T-helper 2 cell treated with Interferon-gamma antibody and Interleukin-4, amounts not matched to agents 5 μg/mL and 100 μg/mL, for 36 hours (primary cell): ENCODE measurements at places on chromosomes 12 and 14.

- no peak for DNase-seq
- H3K27ac ChIP-seq, result no peak overlapping the region
- no peak overlapping the region for H3K4me3 ChIP-seq
- H3K27me3 ChIP-seq, result peaks cover 67% of the 10 kb centered on the region
These were observed 4.8 kb upstream of the AQP5 start for GRCh38 chr12:49956663-49957569.

DNA sequence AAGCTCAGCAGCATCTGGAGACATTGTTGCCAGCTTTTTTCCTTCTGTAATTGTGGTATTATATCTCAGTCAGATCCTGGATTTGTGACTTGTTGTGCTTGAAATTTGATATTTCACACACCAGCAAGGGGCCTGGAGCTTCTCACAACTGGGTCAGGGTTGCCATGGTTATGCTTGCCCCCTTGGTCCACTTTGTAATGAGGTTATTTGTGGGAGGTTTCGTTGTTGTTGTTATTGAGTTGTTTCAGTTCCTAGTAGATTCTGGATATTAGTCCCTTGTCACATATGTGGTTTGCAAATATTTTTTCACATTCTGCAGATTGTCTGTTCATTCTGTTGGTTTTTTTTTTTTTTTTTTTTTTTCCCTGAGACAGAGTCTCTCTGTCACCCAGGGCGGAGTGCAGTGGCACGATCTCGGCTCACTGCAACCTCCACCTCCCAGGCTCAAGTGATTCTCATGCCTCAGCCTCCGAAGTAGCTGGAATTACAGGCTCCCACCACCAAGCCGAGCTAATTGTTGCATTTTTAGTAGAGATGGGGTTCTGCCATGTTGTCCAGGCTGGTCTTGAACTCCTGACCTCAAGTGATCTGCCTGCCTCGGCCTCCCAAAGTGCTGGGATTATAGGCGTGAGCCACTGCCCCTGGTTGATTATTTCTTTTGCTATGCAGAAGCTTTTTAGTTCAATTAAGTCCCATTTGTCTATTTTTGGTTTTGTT lies 80.6 kb upstream of the ETV6 start:
- no peaks in the 10 kb centered on the region for H3K36me3 ChIP-seq
- no peaks in the 10 kb centered on the region for H3K4me1 ChIP-seq
- H3K4me3 ChIP-seq, result no peak overlapping the region
- DNase-seq, result no peak

DNA sequence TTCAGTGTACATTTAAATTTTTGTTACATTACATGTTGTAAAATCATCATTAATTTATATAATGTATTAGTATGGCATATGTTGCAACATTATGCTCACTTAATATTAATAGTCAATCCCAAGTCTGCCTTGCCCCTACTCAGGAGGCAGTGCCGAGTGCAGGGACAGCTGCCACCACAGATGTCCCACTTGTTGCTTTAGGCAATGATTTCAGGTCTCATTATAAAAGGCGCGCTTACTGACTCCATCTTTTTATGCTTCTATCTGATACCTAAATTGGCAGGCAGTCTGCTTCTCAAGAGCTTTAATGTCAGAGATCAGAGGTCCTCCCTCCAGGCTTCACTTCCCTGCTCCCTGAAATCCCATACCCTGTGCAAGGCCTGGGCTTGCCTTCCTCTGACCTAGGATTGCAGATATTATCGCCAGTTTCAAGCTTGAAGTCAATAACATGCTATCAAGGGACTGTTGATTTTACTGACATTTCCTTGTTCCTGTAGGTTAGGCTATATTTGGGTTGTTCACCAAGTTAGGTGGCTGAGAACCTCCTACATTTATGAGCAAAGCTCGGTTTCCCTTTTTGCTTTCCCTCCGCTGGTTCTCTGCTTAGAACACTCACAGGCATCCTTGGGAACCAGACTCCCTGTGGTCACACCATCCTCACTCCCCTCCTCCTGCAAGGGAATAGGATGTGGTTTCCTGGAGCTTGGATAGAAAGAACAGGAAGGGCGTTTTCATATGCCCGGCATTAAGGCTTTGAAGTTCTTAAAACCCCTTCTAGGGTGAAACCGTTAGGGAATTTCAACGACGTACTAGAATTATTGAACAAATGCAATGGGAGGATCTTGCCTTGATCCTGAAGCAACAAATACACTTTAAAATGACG lies 208.4 kb upstream of the FKBP4 start:
- no peaks in the 10 kb centered on the region for H3K36me3 ChIP-seq
- H3K4me3 ChIP-seq, result no peak overlapping the region
- peaks cover 44% of the 10 kb centered on the region for H3K27me3 ChIP-seq
- no peaks in the 10 kb centered on the region for H3K4me1 ChIP-seq
- H3K27ac ChIP-seq, result no peak overlapping the region

DNA sequence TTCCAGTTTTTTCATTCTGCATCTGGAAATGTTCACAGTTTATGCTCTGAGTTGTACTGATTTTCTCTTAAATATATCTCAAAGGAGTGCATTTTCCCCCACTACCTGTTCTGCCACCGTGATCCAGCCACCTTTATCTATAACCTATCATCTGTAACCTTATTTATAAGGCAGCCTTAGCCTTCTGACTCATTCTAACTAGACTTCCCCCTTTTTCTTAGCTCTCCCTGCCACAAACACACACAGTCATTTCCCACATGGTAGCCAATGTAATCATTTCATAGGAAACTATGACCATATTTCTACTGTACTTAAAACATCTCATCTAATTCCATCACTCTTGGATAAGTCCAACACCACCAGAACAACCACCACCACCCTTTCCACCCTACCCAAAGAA lies 10.8 kb upstream of the GYS2 start:
- no peaks in the 10 kb centered on the region for H3K27me3 ChIP-seq
- peaks cover 8% of the 10 kb centered on the region for H3K36me3 ChIP-seq
- peak overlapping the region; percentile 67 for H3K4me3 ChIP-seq
- peak overlapping the region; percentile 76 for H3K27ac ChIP-seq

- no peaks in the 10 kb centered on the region for H3K36me3 ChIP-seq
- no peak overlapping the region for H3K27ac ChIP-seq
- no peaks in the 10 kb centered on the region for H3K27me3 ChIP-seq
These were observed 281.6 kb upstream of the NPAS3 start for GRCh38 chr14:32657081-32657480.

DNA sequence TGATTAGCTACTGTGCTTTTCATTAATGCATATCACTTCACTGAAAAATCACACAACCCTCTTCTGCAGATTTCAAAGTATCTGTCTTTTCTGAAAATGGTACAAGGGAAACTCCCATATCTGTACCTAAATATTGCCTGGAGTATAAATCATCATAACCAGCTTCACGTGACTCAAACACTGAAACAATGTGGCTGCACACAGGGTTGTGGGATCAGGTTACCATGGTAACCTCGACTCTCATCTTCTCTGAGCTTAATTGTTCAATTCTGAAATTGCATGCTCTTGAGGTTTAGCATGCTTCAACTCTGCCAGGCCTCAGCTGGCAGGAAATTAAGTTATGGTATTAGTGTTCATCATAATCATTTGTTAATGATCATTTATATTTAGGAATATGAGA lies 77.5 kb upstream of the CPSF6 start:
- no peak overlapping the region for H3K4me3 ChIP-seq
- peak; percentile 64 for DNase-seq
- peak overlapping the region; percentile 8 for H3K27ac ChIP-seq
- peaks cover 21% of the 10 kb centered on the region for H3K4me1 ChIP-seq
- no peaks in the 10 kb centered on the region for H3K27me3 ChIP-seq

GRCh38 chr14:99374964-99375363 lies 103.0 kb upstream of the BCL11B start:
- H3K4me1 ChIP-seq, result no peaks in the 10 kb centered on the region

DNA sequence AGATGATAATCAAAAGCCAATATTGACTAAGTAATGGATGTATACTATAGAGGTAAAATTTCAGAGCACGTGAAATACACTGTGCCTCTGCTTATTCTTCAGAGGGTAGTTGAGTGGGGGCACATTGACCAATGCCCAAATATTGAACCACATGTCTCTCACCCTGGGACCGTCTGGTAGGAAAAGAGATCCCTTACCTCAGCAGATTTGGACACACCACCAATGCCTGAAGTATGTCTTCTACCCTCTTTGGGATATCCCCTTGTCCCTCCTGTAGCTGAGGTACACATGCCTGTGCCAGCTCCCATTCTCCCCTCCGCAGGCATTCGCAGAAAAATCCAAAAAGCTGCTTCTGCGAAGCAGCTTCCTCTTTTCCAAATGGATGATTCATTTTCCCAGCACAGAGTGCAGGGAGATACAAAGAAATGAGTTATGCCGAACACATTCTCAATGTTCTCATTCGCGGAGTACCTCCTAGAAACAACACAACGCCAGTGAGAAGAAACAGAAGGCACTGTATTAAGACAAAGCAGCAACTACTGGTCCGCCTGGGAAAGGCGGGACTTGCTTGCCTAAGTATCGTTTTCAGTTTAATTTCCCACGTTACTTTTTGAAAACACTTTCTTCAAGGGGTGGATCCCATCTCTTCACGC lies 691 bp downstream of the ZFYVE26 start:
- peaks cover 25% of the 10 kb centered on the region for H3K4me1 ChIP-seq
- no peaks in the 10 kb centered on the region for H3K27me3 ChIP-seq
- H3K27ac ChIP-seq, result peak overlapping the region; percentile 93
- no peak for DNase-seq

GRCh38 chr12:19423166-19423930 lies 15.9 kb upstream of the AEBP2 start:
- DNase-seq, result no peak
- no peak overlapping the region for H3K27ac ChIP-seq
- H3K27me3 ChIP-seq, result no peaks in the 10 kb centered on the region
- H3K4me1 ChIP-seq, result peaks cover 13% of the 10 kb centered on the region
- peaks cover 2% of the 10 kb centered on the region for H3K36me3 ChIP-seq

DNA sequence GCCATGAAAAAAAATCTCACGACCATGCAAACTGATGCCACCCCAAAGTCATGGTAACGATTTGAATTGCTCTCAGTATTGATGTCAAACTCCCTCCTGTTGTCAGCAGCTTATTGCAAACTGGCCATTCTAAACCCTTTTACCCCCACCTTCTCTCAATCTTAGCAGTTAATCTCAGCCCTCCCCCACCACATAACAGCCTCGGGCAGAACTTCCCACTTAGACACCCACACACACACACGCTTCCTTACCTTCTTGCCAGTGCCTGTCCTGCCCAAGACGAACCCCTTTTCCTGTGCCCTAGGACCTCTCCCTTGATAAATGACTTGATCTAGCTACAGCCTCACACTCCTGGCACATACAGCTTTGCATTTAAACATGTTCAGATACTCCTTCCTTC lies 56.6 kb downstream of the GPATCH2L start:
- H3K4me1 ChIP-seq, result no peaks in the 10 kb centered on the region
- no peak for DNase-seq
- H3K4me3 ChIP-seq, result no peak overlapping the region
- H3K27me3 ChIP-seq, result no peaks in the 10 kb centered on the region
- H3K36me3 ChIP-seq, result peaks cover 16% of the 10 kb centered on the region
- no peak overlapping the region for H3K27ac ChIP-seq

- no peaks in the 10 kb centered on the region for H3K4me1 ChIP-seq
- H3K27ac ChIP-seq, result no peak overlapping the region
- H3K36me3 ChIP-seq, result no peaks in the 10 kb centered on the region
These were observed 1241.2 kb upstream of the FLRT2 start for GRCh38 chr14:84288781-84289180.

GRCh38 chr14:100529561-100530031 lies 57.6 kb downstream of the BEGAIN start:
- no peak overlapping the region for H3K4me3 ChIP-seq
- H3K36me3 ChIP-seq, result no peaks in the 10 kb centered on the region
- H3K27me3 ChIP-seq, result no peaks in the 10 kb centered on the region
- DNase-seq, result peak; percentile 2

DNA sequence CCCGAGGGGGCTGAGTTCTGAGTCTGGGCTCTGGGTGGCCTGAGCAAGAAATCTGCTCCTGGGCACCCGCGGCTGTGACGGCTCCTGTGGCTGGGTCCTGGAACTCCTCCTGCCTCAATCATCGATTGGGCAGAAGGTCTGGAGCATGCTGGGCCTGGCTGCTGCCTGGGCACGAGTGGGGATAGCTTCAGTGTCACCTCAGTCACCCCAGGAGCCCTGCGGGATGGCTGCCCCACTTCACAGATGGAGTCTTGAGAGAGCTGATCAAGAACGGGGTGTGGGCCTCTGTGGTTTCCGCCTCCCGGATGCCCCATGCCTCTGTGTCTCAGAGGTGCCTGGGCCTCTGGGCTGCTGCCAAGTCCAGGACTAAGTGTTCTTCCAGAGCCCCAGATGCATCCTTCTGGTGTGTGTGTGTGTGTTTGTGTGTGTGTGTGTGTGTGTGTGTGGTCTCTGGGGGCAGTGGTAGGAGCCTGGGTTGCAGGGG lies 185.6 kb upstream of the C14orf180 start:
- peak; percentile 11 for DNase-seq
- no peaks in the 10 kb centered on the region for H3K27me3 ChIP-seq
- H3K4me3 ChIP-seq, result peak overlapping the region; percentile 81
- H3K4me1 ChIP-seq, result peaks cover 35% of the 10 kb centered on the region

DNA sequence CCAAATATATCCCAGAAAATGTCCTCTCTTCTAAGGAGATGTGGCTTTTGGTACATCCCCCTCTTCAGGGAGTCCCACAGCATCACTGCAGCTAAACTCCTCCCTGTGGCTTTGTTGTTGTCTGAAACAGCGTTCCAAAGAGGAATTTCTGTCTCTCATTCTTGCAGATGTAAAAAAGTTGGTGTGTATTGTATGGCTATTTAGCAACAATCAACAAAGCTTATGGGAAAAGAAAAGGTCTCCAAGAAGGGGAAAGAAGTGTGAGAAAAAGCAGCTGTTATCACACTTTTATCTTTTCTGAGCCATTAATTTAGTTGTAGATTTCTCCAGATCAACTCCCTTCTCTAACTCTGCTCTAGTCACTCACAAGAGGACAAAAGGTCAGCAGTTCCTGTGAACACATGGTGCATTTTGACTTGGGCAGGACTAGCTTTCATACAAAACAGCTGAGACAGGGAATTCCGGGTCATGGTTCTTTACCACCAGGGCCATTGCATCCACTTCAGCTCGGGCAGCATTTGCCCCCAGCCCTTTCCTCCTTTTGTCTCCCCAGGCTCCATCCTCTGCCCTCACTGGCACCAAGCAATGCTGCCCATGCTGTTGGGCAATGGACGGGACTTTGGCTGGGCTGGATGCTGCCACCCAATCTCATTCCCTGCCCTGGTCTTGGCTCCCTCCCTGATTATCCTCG lies 184.7 kb downstream of the TMX1 start:
- H3K36me3 ChIP-seq, result peaks cover 1% of the 10 kb centered on the region
- H3K4me1 ChIP-seq, result peaks cover 4% of the 10 kb centered on the region
- H3K27me3 ChIP-seq, result no peaks in the 10 kb centered on the region
- no peak for DNase-seq
- no peak overlapping the region for H3K4me3 ChIP-seq

DNA sequence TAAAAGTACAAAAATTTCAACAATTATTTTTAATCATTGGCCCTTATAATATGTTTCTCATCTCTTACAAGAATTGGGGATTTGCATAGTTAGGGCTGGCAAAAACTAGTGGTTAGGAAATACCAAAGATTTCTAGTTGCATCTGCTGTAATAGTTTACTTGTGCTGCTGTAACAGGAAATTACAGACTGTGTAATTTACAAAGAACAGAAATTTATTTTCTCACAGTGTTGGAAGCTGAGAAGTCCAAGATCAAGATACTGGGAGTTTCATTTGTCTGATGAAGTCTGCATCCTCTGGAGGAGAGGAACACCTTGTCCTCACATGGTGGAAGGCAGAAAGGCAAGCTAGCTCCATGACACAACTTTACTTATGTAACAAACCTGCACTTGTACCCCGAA lies 157.0 kb downstream of the FLRT2 start:
- no peak for DNase-seq
- H3K36me3 ChIP-seq, result no peaks in the 10 kb centered on the region
- H3K27me3 ChIP-seq, result no peaks in the 10 kb centered on the region
- H3K27ac ChIP-seq, result no peak overlapping the region

- H3K27ac ChIP-seq, result peak overlapping the region; percentile 86
- no peaks in the 10 kb centered on the region for H3K27me3 ChIP-seq
- peak overlapping the region; percentile 90 for H3K4me3 ChIP-seq
- no peak for DNase-seq
These were observed 403 bp downstream of the ATN1 start for GRCh38 chr12:6928022-6928702.
